Naive thymus-derived CD4-positive, alpha-beta T cell (primary cell): ENCODE measurements at places on chromosomes 13 and 19.
A peak's percentile ranks its signal among the peaks of the same experiment; 100 is the strongest.

DNA sequence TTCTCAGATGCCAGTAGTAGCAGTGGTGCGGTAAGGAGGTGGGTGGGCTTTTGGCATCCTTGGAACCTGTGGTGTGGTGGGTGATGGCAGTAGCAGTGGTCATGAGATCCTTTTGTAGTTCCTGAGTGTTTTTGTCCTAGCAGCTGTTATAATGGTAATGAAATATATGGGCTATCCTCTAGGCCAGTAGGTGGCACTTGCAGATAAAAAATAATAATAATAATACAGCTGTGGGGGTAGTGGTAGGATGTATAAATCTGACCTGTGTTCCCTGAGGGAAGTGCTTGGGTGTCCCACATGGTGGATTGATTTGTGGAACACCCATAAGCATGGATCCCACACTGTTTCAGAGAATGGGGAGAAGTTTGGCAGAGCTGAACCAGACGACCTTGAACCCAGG is 334.0 kb downstream of the SLITRK5 start:
- H3K4me3 ChIP-seq: no peak overlapping the region
- H3K27ac ChIP-seq: no peak overlapping the region
- no peaks in the 10 kb centered on the region for H3K36me3 ChIP-seq
- no peak for DNase-seq

DNA sequence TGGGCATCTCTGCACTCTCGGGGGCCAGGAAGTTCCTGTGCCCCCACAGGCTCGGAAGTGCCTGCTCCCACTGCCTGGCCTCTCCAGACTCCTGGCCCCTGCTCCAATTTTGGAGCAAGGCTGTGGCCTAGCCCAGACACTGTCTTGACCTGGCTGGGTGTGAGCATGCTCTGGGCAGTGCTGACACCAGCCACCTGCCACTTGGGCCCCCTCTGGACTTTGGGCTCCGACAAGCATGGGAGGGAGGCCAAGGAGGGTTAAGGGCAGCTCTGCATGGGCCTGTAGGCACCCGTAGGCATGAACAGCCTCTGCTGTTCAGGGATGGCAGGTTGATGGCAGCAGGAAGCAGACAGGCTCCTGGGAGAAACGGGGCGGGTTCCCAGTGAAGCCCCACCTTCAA is 26.0 kb upstream of the RBM26 start:
- DNase-seq: no peak
- H3K27me3 ChIP-seq: no peaks in the 10 kb centered on the region
- H3K27ac ChIP-seq: no peak overlapping the region

DNA sequence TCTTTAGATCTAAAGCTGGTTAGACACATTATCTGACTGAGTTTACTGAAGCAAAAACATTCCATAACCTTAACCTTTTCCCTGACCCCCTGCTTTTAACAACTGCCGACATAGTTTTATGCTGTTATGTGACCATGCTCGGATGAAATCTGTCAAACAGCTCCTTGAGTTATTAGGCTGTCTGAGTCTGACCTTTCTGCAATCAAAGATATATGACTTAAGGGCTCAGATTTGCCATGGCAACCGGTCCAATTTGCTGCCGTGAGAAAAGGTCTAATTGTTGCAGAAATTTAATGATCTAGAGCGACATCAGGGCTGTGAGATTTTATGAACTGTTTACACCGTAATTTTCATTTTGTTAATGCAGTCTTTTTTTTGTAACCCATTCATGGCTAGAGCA is 61.8 kb downstream of the URI1 start:
- no peaks in the 10 kb centered on the region for H3K27me3 ChIP-seq
- peaks cover 2% of the 10 kb centered on the region for H3K36me3 ChIP-seq
- H3K4me1 ChIP-seq: peaks cover 17% of the 10 kb centered on the region

- H3K36me3 ChIP-seq: peaks cover 5% of the 10 kb centered on the region
- H3K27me3 ChIP-seq: no peaks in the 10 kb centered on the region
- H3K27ac ChIP-seq: no peak overlapping the region
Observed at GRCh38 chr19:47370045-47370611, 21.0 kb downstream of the DHX34 start.

GRCh38 chr13:98200211-98200878 is 23.3 kb upstream of the RNF113B start:
- no peaks in the 10 kb centered on the region for H3K36me3 ChIP-seq
- H3K27me3 ChIP-seq: no peaks in the 10 kb centered on the region
- no peak for DNase-seq
- H3K4me1 ChIP-seq: no peaks in the 10 kb centered on the region

GRCh38 chr13:43143591-43143990 is 120.2 kb downstream of the DNAJC15 start:
- H3K36me3 ChIP-seq: no peaks in the 10 kb centered on the region
- DNase-seq: no peak
- no peak overlapping the region for H3K4me3 ChIP-seq

GRCh38 chr13:27967736-27968315 is 1.3 kb downstream of the CDX2 start:
- DNase-seq: no peak
- H3K36me3 ChIP-seq: no peaks in the 10 kb centered on the region
- H3K27me3 ChIP-seq: peaks cover 5% of the 10 kb centered on the region
- H3K4me1 ChIP-seq: no peaks in the 10 kb centered on the region
- H3K4me3 ChIP-seq: no peak overlapping the region
- no peak overlapping the region for H3K27ac ChIP-seq

- H3K27ac ChIP-seq: no peak overlapping the region
- H3K4me1 ChIP-seq: no peaks in the 10 kb centered on the region
- no peaks in the 10 kb centered on the region for H3K36me3 ChIP-seq
- no peak for DNase-seq
Observed at GRCh38 chr13:82627183-82627582, 1255.1 kb downstream of the SLITRK1 start.

- H3K4me1 ChIP-seq: no peaks in the 10 kb centered on the region
- H3K4me3 ChIP-seq: no peak overlapping the region
- no peaks in the 10 kb centered on the region for H3K27me3 ChIP-seq
- no peak overlapping the region for H3K27ac ChIP-seq
- H3K36me3 ChIP-seq: no peaks in the 10 kb centered on the region
- DNase-seq: no peak
Observed at GRCh38 chr13:79457390-79457789, 23.6 kb upstream of the NDFIP2 start.

DNA sequence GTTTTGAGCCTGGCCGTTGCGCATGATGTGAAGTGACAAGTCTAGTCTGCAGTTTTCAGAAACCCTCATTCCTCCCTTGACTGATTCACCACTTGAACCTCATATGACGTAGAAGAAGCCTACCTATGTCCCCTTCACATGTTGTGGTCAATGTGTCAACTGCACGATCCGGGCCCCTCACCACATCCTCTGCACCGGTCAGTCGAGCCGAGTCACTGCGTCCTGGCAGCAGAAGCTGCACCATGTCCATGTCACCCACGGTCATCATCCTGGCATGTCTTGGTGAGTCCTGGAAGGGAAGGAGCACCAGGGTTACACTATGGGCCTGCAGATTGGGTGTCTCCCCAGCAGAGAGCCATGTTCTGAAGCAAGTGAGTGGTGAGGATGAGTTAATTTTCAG is at the start of gene KIR2DL4:
Gene KIR2DL4 (plus strand): TSS at position 201 of the 400 bp plus-strand sequence. CDS start 42 bp downstream, at position 243.
- DNase-seq: no peak
- no peaks in the 10 kb centered on the region for H3K36me3 ChIP-seq

DNA sequence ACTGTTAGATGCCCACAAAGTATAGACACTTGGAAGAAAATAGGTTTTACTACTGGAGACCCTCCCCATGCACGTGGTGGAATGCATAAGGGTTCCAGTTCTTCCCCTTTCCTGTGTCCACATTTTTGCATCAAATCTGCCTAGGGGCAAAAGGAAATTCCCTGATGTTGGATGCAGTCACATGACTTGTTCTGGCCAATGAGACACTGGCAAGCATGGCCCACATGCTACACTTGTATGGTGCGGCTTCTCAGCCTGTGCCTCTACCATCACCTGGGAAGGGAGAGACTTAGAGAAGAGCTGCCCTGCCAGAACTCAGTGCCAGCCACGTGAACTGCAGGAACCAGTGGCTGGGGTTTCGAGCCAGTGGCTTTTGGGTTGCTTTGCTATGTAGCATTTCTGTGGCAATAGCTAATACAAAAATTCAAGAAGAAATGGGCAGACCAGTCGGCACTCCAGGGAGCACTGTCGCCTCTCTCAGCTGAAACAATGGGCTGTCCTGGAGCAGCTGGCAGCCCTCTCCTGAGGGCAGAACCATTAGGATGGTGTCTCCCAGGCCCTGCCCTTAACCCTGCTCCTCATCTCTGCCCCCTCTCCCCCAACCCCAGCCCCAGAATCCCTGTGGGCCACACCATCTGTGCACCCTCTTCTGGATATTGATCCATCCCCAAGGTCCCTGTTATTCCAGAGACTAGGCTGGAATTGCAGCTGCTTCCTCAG is 634.0 kb downstream of the UQCRFS1 start:
- no peaks in the 10 kb centered on the region for H3K36me3 ChIP-seq
- H3K4me1 ChIP-seq: no peaks in the 10 kb centered on the region
- no peak for DNase-seq
- H3K27me3 ChIP-seq: no peaks in the 10 kb centered on the region
- H3K4me3 ChIP-seq: no peak overlapping the region

DNA sequence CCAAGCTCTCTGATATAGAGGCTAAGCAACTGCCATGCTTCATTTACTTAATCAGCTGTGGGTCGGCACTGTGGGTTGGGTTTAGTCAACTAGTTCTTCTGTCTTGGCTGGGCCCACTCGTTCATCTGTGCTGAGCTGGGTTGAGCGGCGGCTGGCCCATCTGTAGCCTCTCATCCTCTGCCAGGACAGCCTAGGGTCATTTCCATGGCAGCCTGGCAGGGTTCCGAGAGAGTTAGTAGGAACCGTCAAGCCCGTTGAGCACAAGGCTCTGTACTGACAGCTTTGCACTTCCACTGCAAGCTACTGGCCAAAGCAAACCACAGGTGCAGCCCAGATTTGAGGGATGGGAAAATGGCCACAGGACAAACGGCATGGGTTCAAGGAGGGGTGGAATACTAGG is 6.6 kb upstream of the ZNF835 start:
- no peak overlapping the region for H3K27ac ChIP-seq
- no peaks in the 10 kb centered on the region for H3K27me3 ChIP-seq
- no peak overlapping the region for H3K4me3 ChIP-seq
- no peak for DNase-seq
- no peaks in the 10 kb centered on the region for H3K36me3 ChIP-seq

- H3K27me3 ChIP-seq: peaks cover 4% of the 10 kb centered on the region
- no peaks in the 10 kb centered on the region for H3K4me1 ChIP-seq
- H3K36me3 ChIP-seq: no peaks in the 10 kb centered on the region
- no peak overlapping the region for H3K4me3 ChIP-seq
- no peak for DNase-seq
- H3K27ac ChIP-seq: no peak overlapping the region
Observed at GRCh38 chr19:53849237-53849676, 18.4 kb upstream of the MYADM start.

DNA sequence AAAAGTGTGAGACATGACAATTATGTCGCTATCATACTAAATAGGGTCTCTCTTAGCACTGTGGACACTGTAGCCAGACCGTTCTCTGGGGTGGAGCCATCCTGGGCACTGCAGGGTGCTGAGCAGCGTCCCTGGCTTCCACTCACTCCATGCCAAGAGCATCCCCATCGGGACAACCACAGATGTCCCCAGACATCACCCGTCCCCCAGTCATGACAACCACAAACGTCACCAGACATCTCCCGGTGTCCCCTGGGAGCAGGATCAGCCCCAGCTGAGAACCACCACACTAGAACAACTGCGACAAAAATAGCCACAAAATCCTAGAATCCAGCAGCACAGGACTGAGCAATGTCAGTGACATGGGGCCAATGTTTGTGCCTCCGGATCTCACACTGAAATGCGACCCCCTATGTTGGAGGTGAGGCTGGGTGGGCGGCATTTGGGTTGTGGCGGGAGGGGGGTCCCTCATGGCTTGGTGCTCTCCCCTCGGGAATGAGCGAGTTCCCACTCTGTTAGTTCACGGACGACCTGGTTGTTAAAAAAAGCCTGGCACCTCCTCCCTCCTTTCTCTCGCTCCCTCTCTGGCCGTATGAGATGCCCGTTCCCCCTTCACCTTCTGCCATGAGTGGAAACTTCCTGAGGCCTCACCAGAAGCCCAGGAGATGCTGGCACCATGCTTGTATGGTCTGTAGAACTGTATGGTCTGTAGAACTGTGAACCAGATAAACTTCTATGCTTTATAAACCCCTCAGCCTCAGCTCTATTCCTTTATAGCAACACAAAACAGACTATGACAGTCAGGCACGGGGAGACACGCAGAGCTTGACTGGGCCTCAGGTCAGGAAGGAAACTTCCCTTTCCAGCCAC is 93.9 kb downstream of the GADD45B start:
- no peaks in the 10 kb centered on the region for H3K27me3 ChIP-seq
- no peaks in the 10 kb centered on the region for H3K36me3 ChIP-seq
- no peak overlapping the region for H3K27ac ChIP-seq
- DNase-seq: no peak
- H3K4me1 ChIP-seq: no peaks in the 10 kb centered on the region

GRCh38 chr19:29086182-29086581 is 126.8 kb downstream of the UQCRFS1 start:
- no peak overlapping the region for H3K4me3 ChIP-seq
- no peak for DNase-seq
- H3K36me3 ChIP-seq: no peaks in the 10 kb centered on the region
- H3K27me3 ChIP-seq: no peaks in the 10 kb centered on the region
- no peaks in the 10 kb centered on the region for H3K4me1 ChIP-seq

GRCh38 chr13:33053397-33054066 is 37.3 kb downstream of the KL start:
- no peaks in the 10 kb centered on the region for H3K36me3 ChIP-seq
- no peak for DNase-seq
- no peak overlapping the region for H3K4me3 ChIP-seq
- H3K27ac ChIP-seq: no peak overlapping the region
- H3K4me1 ChIP-seq: no peaks in the 10 kb centered on the region
- H3K27me3 ChIP-seq: no peaks in the 10 kb centered on the region

DNA sequence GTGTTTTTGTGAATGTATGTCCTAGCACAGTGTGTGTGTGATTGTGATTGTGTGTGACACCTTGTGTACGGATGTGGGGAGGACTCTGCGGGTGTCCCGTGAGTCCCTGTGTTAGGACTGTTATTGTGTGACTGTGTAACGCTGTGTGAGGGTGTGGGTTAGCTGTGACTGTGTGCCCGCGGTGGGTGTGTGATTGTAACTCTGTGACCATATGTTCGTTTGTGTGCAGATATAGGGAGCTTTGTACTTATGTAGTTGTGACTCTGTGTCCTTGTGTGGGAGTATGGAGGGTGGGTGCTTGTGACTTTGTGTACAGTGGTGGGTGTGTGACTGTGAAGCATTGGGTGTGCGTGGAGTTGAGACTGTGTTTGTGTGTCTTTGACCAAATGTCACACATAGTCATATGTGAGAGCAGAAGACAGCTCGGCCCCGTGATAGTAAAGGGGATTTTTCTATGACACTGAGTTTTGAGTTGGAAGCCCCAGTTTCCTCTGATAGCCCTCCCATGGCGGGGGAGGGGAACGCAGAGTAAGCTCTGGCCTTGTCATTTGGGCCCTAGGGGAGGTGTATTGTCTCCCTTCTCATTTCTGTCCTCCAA is 949 bp upstream of the ZNF260 start:
- peaks cover 20% of the 10 kb centered on the region for H3K36me3 ChIP-seq
- H3K4me3 ChIP-seq: peak overlapping the region; percentile 91
- DNase-seq: no peak
- H3K27ac ChIP-seq: peak overlapping the region; percentile 83

- H3K27me3 ChIP-seq: no peaks in the 10 kb centered on the region
- DNase-seq: no peak
- no peak overlapping the region for H3K27ac ChIP-seq
- H3K4me1 ChIP-seq: no peaks in the 10 kb centered on the region
Observed at GRCh38 chr13:78045916-78046315, 127.3 kb upstream of the EDNRB start.
